ENCODE measurements at places on chromosomes 1 and 21.

DNA sequence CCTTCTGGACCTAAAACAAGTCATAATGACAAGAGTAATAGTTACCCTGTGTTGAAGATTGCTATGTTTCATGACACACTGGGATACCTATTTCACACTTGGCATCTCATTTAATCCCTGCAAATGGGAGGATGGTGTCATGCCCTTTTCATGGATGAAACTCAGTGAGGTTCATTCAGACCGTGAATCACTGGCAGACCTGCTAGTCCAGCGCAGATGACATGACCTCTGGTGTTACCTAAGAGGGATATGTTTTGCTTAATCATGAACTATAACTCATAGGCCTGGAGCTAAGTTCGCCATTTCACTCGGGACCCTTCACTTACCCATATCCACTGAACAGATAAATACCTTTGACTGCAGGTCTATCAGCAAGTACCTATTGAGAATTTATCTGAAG is 286.6 kb upstream of the FMN2 start:
- no peak for DNase-seq

DNA sequence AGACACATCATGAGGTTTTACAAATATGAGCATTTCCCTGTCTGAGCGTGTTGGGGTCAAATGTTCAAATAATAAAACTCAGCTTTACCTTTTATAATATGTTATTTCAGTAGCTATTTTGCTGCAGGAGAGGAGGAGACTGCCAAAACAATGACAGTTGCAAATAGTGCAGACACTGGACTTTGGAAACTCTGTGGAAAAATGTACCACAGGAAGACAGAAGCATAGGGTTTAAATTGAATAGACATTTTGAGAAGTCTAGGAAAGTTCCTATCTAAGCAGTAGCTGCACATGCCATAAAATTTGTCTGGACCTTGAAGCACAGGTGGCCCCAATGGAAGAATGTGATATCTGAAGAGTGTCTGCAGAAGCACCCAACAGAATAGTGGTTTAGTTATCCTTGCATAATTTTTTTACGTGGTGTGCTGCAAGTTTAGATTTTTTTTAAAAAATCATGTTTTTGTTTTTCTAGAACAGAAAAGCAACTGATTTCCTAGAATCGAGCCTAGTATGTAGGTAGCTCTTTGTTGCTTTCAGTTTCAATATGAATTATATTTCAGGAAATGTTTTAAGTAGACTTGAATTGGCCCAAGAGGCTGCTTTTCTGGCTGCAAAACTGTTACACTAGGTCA is 14.0 kb upstream of the GBP5 start:
- no peak for DNase-seq

- no peak for DNase-seq
Observed at GRCh38 chr21:45386728-45387371, 18.1 kb upstream of the COL18A1 start.

DNA sequence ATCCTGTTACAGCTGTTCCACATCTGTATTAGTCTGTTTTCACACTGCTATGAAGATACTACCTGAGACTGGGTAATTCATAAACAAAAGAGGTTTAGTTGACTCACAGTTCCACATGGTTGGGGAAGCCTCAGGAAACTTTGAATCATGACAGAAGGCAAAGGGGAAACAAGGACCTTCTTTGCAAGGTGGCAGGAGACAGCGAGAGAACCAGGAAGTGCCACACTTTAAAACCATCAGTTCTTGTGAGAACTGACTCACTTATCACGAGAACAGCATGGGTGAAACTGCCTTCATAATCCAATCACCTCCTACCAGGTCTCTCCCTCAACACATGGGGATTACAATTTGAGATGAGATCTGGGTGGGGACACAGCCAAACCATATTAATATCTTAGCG is 110.3 kb upstream of the TRABD2B start:
- no peak for DNase-seq

DNA sequence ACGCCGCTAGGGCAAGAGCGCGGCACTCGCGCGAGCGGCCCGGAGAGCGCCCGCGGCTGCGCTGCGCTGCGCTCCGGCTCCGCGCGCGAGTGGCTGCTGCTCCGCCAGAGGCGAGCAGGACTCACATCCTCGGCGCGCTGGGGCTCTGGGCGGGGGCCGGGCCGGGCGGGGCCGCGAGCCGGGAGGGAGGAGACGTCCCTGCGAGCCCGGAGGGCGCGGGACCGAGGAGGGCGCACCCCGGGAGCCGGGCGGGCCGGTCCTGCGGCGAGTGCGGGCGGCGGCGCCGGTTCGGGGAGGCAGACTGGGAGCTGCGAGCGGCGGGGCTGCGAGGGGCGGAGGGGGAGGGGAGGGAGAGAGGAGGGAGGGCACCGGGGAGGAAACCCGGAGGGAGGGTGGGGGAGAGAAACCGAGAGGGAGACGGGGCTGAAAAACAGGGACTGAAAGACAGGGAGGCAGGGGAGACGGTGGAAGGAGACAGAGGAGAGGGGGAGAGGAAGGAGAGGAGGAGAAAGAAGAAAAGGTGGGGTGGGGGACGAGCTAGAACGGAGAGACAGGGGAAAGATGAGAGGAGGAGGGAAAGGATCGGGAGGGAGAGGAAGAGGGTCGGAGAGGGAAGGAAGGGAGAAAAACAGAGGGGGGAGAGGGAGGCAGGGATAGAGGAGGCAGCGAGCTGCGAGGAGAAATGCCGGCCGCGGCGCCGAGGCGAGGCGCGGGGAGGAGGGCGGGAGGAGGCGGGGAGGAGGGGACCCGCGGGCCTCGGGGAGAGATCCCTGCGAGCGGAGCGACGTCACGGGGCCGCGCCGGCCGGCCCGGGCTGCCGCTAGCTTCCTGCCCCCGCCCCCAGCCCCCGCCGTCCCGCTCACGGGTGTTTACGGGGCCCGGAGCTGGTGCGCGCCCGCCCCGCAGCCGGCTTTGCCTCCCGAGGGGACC is at the start of gene CAMK2N1:
TSS of gene CAMK2N1 (minus strand) at position 684 of the 930 bp plus-strand sequence. CDS start 831 bp downstream, outside the sequence.
- DNase-seq = peak; percentile 65

DNA sequence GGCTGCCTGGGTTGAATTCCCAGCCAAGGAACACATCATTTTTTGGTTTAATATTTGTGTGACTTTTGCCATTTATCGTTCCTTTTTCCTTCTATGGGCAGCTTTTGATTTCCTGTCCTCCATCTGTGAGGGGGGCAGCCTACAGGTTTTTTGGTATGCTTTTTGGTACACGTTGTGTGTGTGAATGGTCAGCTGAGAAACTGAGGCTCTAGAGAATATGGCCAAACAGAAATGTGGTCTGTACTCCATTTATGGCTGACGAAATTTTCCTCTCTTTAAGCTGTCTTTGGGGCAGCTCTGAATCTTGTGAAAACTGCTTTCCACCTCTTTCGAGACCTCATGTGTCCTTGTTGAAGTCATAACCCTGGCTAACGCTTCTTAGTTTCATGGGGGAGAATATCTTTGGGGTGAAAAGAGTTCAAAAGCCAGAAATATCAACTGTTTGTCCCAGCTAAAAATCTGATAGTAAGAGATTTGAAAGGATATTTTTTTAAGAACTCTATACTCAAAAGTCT is 26.6 kb downstream of the NRDC start:
- DNase-seq = no peak

- no peak for DNase-seq
Observed at GRCh38 chr1:19483691-19484090, 1.6 kb downstream of the CAPZB start.

- DNase-seq = peak; percentile 24
Observed at GRCh38 chr1:43639976-43640794, 9.8 kb upstream of the KDM4A start.

DNA sequence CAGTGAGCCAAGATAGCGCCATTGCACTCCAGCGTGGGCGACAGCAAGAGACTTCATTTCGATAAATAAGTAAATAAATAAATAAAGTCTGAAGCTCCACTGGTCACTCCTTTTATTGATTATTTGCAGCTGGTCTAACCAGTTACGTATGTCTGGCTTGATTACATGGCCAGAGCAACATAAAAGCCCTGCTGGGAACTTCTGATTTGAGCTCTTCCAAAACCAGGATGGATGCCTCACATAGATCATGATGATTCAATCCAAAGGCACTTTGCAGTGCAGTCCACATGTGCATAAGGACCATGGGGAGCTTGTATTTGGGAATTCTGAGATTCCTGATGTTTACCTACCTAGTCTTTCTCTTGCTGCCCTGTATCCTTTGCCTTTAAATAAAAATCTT is 24.0 kb downstream of the NSUN4 start:
- DNase-seq = no peak

- peak; percentile 14 for DNase-seq
Observed at GRCh38 chr1:182111496-182111895, 50.0 kb upstream of the ZNF648 start.

GRCh38 chr1:104064399-104064798 is 314.7 kb downstream of the AMY1C start:
- no peak for DNase-seq

- no peak for DNase-seq
Observed at GRCh38 chr1:162384601-162385279, 3.2 kb downstream of the C1orf226 start.

- DNase-seq = no peak
Observed at GRCh38 chr21:41361053-41361785, 608 bp upstream of the MX2 start.

DNA sequence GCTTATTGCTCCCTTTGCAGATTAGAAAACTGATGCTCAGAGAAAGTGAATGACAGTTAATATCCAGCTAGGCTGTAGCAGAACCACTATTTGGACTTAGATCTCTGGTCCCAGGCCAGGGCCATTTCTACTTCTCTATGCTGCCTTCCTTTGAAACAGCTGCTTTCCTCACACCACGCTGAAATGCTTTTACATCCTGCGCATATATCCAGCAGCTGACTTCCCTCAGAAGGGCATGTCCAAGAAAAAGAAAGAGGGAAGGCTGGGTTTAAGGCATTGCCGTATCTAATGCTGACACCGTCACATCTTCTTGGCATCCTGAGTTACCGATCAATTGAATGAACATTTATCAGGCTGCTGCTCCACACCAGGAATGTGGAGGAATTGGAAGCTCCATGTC is 122.4 kb downstream of the UBE2U start:
- DNase-seq = no peak

DNA sequence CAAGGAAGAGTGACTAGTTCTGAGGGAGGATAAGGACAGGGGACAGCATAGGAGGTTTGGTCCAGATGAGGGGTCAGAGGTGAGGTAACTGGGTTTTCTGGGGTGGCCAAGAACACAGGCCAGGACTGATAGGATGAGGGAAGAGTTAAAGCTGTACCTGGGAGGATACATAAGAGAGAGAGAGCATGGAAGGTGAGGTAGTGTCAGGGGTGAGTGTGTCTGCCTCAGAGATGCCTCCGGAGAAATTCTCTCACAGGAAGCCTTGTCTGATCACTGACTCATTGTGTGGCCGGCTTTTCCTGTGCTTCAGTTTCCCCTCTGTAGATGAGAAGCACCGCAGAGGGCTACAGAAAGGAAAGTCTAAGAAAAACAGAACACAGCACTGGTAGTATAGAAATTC is 40.2 kb downstream of the FASLG start:
- DNase-seq = no peak

GRCh38 chr1:229940684-229941083 is 126.4 kb upstream of the GALNT2 start:
- no peak for DNase-seq

DNA sequence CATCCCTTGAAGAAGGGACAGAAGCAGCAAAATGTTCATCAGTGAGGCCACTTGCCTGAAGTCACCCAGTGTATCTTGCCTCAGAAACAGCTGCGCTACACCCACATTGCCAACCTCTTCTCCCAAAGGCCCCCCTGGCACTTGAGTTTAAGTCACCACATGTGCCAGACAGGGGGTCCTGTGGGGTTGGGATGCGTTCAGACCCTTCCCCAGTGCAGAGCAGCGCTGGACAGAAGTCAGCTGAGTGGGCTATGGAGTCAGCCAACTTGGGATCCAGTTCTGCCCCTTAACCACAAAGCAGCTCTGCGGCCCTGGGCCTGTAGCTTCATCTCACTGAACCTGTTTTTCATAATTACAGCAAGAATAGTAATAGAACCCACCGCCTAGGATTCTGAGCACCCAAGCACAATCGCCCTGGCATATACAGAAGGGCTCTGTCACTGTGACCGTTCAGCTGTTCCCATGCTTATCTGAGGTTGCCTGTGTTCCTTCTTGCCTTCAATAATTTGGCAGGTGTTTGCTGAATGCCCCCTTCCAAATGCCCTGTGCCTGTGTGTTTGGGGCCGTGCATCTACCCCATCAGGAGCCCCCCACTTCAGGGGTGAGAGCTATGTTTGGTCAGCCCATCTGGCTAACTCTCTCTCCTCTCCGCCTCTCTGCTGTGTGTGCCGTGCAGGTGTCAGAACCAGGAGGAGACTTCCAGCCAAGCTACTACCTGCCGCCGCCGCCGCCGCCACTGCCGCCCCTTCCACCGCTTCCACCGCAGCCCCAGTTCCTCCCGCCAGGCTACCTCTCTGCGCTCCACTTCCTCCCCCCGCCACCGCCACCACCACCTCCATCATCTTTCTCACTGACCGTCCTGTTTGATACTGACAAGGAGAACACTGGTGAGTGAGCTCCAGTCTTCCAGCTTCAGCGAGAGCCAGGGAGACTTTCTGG is 5.0 kb downstream of the DMRTB1 start:
- no peak for DNase-seq

- no peak for DNase-seq
Observed at GRCh38 chr1:239868058-239868832, 223.4 kb upstream of the FMN2 start.

DNA sequence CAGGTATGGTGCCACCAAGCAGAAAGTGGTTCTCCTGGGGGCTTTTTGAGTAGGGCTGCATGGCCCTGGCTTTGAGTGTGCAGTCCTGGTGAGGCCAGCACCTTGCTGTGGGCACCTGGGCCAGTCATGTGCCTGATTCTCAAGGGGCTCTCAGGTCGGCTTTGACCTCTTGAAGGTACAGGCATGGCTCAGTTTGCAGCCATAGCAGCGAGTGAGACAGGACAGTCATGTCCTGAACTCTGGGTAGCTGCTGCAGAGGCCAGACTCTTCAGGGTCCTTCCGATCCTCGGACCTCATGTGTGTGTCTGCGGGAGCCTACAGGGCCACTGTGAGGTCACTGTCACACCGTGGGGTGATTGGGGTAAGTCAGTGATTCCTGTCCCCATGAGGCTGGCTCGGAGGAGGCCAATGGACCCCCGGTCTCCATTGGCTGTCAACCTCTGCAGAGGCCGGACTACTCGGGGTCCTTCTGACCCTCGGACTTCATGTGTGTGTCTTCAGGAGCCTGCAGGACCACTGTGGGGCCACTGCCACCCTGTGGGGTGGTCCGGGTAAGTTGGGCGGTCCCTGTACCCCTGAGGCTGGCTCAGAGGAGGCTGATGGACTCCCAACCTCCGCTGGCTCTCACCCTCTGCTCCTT is 95.2 kb upstream of the C1orf174 start:
- DNase-seq = no peak

DNA sequence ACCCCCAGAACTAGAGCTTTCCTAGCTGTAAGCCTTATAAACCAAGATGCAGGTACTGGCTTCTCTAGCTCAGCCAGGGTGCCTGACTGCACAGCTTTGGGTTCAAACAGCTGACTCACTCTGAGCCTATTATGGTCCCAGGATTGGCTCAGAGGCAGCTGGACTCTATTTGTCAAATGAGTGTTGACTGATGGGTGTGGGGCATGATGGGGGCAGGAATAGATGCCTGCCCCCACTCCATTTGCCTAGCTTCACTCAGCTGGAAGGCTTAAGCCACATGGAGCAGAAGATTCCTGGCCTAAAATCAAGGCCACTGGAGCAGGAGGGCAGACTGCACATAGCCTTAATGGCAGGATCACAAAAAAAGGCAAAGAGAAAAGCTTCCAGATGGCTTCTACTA is 90.5 kb downstream of the PIK3R3 start:
- no peak for DNase-seq

- DNase-seq = no peak
Observed at GRCh38 chr1:5502311-5503194, 489.7 kb downstream of the NPHP4 start.
